Nephron progenitor cell (in vitro differentiated cells): ENCODE measurements at places on chromosomes 16 and 17.

DNA sequence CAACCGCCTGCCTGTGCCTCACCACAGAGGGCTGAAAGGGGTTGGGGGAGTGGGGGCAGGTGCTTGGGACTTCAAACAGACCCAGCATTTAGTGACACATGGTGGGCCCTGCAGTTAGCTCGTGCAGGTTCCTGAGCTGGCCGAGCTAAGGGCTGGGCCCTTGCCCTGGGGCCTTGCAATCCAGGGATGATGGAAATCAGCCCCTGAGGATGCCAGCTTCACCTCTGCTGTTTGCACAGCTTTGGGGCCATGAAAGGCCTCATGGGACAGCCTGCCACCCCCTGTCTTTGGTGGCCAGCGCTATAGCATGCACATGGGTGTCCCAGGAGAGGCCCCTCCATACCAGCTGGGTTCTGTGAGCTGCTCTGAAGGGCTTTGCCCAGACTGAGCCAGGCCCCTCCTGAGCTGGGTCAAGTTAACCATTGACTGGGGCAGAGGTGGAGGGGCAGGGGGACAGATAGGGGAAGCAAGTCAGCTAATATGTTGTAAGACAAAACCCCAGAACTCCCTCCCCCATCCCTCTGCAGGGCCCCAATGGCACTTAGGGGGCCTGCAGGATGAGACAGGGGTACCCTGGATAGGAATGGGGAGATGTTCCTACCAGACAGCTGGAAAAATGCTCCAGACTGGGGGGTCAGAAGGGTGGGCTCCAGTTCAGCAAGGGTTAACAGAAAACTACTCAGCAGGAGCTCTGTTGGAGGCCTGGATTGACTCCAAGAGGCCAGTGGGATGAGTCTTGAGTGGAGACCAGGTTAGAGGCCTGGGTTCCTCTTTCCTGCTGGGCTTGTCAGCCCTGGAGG lies 692 bp downstream of the PRR15L start:
- DNase-seq = no peak

DNA sequence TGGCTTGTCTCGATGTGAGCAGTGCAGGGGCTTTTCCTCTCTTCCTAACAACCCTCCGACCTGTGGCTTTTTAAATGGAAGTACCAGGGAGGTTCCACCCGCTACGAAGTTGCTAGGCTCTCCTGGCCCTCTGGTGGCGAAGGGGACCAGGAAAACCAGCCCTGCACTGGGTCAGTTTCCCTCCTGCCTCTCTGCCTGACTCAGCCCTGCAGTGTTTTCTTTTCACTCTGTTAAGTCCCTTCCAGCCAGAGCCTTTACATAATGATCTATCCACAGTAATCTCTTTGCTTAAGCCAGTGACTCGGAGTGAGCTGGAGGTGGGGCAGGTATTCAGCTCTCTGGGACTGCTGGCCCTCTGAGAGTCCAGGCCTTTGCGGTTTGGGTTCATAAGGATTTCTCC lies 331.3 kb upstream of the EEF2KMT start:
- peak; percentile 25 for DNase-seq

DNA sequence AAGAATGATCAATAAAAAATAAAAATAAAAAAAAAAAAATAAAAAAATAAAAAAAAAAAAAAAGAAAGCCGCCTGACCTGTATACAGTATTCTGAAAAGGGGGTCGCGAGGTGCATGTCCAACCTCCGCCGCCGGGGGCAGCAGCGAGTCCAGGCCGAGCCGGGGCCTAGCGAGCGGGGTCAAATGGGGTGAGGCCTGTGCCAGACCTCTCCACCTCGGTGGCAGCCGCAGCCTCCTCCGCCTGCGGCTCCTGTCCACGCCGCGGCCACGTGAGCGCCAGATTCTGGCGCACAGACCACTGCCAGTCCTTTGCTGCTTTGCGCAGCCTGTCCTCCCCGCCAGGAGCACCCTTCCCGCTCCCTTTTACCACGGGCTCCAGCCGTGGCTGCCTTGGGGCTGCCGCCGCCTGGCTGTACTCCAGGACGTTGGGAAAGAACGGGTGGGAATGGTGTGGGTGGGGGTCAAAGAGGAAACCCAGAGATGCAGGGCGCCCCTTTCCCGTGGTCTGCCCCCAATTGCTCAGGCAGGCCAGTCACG lies 2.4 kb upstream of the BCKDK start:
- DNase-seq = peak; percentile 86

GRCh38 chr16:22642416-22643088 lies 131.9 kb downstream of the NPIPB5 start:
- no peak for DNase-seq

- no peak for DNase-seq
Observed at GRCh38 chr16:88504489-88505404, 51.7 kb downstream of the ZFPM1 start.

DNA sequence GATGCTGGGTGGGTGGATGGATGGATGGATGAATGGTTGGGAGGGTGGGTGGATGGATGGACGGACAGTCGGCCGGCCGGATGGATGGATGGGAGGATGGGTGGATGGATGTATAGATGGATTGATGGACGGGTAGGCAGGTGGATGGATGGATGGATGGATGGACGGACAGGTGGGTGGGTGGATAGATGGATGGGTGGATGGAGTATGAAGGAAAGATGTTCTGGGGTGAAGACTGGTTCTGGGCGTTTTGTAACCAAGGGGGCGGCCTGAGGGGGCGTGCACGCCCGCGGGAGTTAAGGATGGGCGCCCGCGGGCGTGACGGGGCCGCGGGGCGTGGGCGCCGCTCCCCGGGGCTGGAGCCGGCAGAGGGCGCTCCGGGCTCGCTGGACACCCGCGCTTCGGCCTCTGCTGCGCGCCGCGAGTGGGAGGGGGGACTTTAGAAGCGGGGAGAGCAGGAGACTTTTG lies at the start of gene NECAB2:
TSS of gene NECAB2 (plus strand) at position 407 of the 468 bp plus-strand sequence. CDS start 405 bp downstream, outside the sequence.
- peak; percentile 79 for DNase-seq
